ENCODE measurements at places on chromosomes 7 and 10. TPM values are rescaled to one million over a fixed set of nuclear protein-coding genes. Genes with fewer than 3 reads are reported as not detected.

GPR22 gene
- polyA plus RNA-seq = not detected

GPR37 gene
- polyA plus RNA-seq = 0.08 TPM

VPS41 gene
- polyA plus RNA-seq = 10.4 TPM

COBL gene
- polyA plus RNA-seq = 0.11 TPM

SEMA3C gene
- polyA plus RNA-seq = 140 TPM

GPR146 gene
- polyA plus RNA-seq = 1.4 TPM

TMEM139 gene
- 24.8 TPM for polyA plus RNA-seq

VAX1 gene
- polyA plus RNA-seq = not detected

PAOX gene
- 2.4 TPM for polyA plus RNA-seq

MBL2 gene
- polyA plus RNA-seq = not detected

EXOC6 gene
- 1.4 TPM for polyA plus RNA-seq

- DNase-seq = no peak
Observed at GRCh38 chr10:4515721-4516120, 310.3 kb upstream of the AKR1E2 start.

- no peak for DNase-seq
Observed at GRCh38 chr10:128287921-128288320, 161.7 kb upstream of the MKI67 start.

GRCh38 chr10:54826994-54827560 is 26.0 kb upstream of the PCDH15 start:
- no peak for DNase-seq

- no peak for DNase-seq
Observed at GRCh38 chr10:113627836-113628235, 36.0 kb downstream of the NRAP start.

DNA sequence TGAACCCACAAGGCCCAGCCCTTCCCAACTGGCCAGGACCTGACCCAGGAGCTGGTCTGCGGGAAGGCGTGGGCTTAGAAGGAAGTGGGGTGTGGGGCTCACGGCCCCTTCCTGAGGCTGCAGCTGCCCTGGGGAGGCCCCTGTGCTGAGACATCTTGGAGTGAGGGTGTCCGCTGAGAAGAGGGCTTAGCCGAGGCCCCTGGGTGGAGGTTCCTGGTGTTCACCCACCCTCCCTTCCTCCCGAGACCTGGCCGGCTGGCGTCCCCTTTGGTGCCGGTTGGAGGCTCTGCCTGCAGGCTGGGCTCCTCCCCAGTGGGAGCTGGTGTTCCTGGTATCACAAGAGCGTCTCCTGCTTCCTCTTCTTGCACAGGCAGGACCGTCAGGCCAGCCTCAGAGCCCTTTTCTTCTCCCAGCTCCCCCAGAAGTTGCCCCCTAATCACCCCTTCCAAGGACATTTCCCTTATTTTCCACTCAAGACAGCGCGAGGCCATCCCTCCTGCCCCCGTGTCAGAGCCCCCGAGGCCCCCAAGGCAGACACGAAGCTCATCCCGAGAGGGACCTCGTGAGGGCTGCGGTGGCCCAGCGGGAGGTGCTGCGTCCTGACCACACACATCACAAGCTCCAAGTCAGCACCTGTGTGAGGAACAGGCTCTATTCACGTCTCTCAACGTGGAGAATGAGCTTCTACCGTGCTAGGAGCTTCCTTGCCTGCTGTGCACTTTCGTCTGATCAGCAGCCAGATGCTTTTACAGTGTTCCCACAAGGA is 25.1 kb upstream of the FAM20C start:
- DNase-seq = no peak

DNA sequence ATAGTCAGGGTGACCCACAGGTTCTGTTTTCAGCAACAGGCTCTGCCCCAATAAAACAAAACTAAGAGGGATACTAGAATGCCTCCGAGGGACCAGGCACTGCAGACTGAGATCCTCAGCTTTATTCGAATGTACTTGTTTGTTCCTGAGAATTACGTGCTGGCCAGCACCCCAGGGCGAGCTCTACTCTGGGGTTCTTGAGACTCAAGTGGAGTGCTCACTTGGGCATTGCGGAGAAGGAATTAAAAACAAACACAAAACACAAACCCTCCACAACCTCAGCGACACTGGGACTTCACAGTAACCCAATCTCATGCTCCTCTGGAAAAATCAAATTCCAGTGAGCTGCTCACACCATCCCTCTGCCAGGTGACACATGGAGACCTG is 250.7 kb downstream of the TNS3 start:
- DNase-seq = no peak

- no peak for DNase-seq
Observed at GRCh38 chr7:90834771-90835170, 238.7 kb downstream of the CDK14 start.

DNA sequence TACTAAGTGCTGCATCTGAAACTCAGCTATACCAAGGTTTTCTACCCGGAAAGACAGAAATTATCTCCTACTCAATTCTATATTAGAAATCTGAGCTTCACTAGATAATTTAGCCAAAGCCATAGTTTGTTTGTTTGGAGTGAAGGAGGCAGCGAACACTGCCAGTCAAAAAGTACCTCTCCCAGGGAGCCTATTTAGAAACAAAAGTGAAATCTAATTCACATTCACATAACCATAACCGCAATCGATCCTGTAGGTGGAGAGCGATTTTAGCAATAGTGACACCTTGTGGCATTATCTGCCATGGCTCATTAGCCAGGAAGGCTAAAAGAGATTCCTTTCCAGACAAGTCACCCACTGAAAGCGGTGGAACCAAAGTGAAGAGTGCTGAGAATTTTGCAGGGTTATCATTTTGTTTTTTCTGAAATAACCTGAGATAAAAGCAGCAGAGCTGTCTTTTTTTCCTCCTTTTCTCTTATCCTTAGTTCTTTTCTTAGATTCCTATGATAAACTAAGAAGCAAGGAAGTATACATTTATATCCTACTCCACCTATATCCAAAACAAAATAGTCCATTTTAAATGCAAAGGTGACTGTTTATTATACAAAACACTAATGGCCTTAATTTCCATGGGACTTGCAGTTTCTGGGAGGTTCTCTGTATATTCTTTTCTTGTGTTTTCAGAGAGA is 83.7 kb upstream of the BET1 start:
- peak; percentile 62 for DNase-seq

GRCh38 chr10:123854003-123854402 is 37.6 kb downstream of the CPXM2 start:
- DNase-seq = no peak

DNA sequence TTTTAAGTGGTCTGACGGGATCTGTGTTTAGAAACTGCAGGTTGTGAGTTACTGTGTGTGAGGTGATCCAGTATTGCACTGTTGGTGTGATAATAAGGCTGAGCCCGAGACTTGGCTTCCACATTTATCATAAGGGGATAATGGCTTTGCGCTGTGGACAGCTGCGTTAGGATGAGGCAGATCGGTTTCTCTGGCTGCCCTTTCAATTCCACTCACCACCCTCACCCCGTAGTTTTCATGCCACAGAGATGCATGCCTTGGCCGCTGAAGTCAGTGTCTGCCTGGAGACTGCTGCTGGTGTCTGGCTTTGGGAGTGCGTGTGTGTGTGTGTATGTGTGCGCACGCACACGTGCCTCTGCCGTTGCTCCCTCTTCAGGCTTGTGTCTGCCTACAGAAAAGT is 273.0 kb downstream of the CCDC3 start:
- no peak for DNase-seq

DNA sequence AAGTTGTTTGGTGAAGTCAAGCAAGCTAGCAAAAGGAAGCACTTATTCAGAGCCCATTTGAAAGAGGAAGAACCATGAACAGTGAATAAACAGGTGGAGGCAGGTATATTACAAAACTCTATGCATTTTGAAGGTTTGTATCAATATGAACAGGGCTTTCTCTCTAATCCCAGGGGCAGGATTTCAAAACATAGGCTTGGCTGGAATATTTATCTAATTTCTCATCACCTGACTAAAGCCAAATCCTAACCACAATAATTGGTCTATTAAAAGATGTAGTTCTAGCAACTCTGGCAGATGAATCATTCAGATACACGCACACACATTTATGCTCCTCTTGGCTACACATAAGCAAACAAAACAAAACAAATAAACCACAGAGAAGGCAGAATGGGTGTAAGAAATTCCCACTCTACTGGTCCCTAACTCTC is 554.4 kb downstream of the INHBA start:
- peak; percentile 98 for DNase-seq

GRCh38 chr7:24073651-24074420 is 210.2 kb upstream of the NPY start:
- DNase-seq = no peak

- DNase-seq = no peak
Observed at GRCh38 chr7:42739638-42740037, 172.2 kb downstream of the C7orf25 start.

- DNase-seq = peak; percentile 99
Observed at GRCh38 chr10:72273410-72274212, at the start of gene DDIT4. TSS of gene DDIT4 (plus strand) at chr10:72273924. CDS start at chr10:72274217, 293 bp downstream.

DNA sequence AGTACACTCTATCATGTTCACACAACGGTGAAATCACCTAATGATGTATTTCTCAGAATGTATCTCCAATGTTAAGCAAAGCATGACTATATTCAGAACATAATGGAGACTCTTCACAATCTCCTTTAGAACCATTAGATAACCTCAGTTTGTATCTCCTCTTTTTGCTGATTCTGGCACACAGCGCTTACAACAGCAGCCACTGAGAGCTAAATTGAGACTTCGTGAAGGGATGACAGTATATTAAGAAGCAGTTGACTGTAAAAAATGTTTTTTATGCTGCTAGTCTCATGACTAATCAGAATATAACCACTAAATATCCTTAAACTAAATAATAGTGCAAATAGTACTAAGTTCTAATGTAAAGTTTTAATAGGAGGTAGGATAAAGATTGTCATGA is 46.9 kb downstream of the KMT2E start:
- no peak for DNase-seq

DNA sequence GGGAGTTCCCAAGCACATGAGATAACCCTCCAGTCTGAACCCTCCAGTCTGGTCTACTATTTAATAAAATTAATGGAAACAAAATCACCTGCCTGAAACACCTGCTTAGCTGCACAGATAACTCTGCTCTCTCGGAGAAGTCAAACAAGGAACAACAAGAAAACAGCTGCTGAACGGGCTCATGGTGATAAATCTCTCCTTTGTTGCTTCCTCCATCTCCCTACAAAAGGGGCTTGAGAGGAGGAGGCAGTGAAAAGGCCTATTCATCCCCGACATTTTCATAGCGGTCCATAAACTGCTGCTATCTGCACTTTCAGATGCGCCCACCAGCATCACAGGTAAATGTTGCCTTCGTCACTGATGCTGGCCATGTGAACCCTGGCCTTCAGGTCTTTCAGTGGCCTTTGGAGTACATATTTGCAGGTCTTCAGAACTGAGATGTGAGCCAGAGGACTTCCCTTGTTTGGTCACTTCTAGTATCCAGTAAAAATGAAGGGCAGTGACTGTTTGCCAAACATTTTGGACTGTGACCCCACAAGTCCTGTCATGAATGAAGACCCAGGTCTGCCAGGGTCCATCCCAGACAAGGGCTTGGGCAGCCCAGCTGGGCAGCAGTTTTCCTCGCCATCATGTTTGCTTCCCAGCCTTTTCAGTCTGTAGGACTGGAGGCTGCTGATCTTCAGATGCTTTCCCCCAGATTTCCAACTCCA is 15.9 kb downstream of the FKBP6 start:
- DNase-seq = no peak

GRCh38 chr7:55026086-55026790 is 7.4 kb downstream of the EGFR start:
- no peak for DNase-seq

DNA sequence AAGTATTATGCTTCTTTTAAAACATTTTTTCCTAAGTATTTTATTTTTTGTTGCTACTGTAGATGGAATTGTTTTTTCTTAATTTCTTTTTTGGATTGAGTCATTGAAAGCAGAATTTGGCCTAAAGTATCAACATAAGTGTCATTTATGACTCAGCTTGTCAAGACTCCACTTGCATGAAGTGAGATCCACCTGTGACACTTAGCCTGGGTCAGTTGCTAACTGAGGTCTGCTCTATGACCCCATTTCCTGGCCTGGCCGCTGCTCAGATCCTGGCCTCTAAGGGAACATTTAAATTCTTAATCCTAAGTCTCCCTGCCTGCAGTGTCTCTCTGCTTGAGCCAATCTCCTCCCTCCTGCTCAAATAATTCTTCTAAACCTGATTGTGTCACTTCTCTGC is 35.5 kb downstream of the TMEM270 start:
- DNase-seq = peak; percentile 46

GRCh38 chr10:18240185-18240882 is 100.1 kb downstream of the CACNB2 start:
- no peak for DNase-seq

DNA sequence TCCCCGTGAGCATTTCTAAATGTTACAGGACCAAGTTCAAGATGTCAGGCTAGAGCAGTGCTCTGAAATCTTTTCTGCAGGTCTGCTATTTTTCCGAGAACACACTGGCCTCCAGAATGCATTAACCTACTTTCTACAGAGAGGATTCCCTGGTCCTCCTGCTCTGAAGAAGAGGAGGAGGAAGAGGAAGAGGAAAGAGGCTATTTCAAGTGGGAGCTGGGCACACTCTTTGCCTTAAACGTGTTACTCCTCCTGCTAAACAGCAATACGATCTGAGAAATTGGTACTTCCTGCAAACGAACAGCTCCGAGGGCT is 157.4 kb downstream of the FRMD4A start:
- DNase-seq = peak; percentile 11

DNA sequence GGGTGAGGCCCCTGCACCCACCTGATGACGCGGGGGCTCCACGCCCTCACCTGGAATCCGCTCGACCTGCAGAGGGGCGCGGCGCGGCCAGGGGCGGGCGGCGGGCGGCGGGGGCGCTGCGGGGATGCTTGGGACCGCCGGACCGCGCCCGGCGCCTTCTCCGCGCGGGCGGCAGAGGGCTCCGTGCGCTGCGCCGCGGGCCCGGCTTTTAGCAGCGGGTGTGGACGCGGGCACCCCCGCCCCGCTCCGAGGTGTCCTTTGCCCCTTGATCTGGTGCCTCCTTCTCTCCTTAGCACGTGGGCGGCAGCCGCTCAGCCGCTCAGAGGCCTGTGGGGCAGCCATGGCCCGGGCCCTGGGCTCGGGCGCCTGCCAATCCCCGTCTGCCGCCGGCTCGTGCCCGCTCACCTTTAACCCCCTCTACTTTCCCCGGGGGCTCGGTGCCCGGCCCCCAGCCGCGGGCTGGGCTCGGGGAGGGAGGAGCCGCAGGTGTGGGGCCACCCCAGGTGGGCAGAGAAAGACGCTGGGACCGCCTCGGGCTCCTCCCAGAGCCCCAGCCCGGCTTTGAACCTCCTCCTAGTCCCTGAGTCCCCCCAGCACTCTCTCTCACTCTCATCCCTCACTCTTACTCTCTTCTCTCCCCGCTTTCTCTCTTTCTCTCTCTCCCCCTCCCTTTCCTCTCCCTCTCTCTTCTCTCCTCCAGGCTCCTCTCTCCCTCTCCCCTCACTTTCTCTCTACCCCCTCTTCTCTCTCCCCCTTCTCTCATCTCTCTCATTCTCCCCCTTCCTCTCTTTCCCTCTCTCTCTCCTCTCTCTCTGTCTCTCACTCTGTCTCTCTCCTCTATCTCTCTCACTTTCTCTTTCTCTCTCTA is 19.7 kb upstream of the VPS37D start:
- no peak for DNase-seq

GRCh38 chr10:96971324-96971723 is 139.2 kb downstream of the LCOR start:
- no peak for DNase-seq
